ENCODE measurements at places on chromosomes 12 and 14. TPM values are rescaled to one million over a fixed set of nuclear protein-coding genes. Genes with fewer than 3 reads are reported as not detected.
A peak's percentile ranks its signal among the peaks of the same experiment; 100 is the strongest.

DNA sequence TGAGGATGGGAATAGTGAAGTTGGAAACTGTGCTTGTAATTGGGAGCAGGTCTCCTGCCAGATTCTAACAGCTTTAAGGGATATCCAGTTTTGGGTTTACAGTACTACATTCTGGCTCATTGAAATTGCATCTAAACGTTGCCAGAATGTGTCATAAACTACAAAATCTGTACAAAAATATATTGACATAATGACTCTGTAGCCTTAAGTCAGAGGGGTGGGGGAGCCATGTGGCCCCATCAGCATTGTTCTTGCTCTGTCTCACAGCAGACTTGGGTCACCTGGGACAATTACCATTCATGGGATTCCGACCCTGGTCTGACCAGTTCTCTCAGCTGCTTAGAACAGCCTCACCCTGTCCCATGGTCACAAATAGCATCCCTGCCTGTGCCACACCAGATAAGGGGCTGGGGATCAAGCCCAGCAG, 43.3 kb upstream of the MED13L start:
- H3K27ac ChIP-seq, result no peak overlapping the region
- H3K27me3 ChIP-seq, result no peaks in the 10 kb centered on the region
- DNase-seq, result no peak
- H3K4me1 ChIP-seq, result peaks cover 14% of the 10 kb centered on the region

- H3K4me3 ChIP-seq, result no peak overlapping the region
- no peak for DNase-seq
- H3K27ac ChIP-seq, result peak overlapping the region; percentile 33
Observed at GRCh38 chr12:25789541-25789944, 168.9 kb upstream of the RASSF8 start.

Gene PPFIA2
- total RNA-seq, result not detected

- H3K27me3 ChIP-seq, result no peaks in the 10 kb centered on the region
- DNase-seq, result no peak
- no peak overlapping the region for H3K4me3 ChIP-seq
- H3K36me3 ChIP-seq, result no peaks in the 10 kb centered on the region
Observed at GRCh38 chr14:70881549-70882177, 25.6 kb upstream of the PCNX1 start.

DNA sequence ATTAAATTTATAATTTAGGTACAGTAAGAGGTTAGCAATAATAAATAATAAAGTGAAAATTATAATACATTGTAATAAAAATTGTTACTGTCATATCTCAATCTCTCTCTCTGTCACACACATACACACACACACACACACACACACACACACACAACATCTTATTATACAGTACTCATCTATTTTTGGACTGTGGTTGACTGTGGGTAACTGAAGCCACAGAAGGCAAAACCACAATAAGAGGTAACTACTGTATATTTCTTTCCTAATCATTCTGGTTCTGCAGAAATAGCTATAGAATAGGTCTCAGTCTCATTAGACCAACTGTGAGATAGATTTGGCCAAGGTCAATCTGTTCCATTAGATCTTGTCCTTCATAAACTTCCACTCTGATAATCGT, 33.1 kb upstream of the PTPRO start:
- no peaks in the 10 kb centered on the region for H3K4me1 ChIP-seq
- H3K27me3 ChIP-seq, result no peaks in the 10 kb centered on the region
- H3K36me3 ChIP-seq, result no peaks in the 10 kb centered on the region
- H3K4me3 ChIP-seq, result no peak overlapping the region
- H3K27ac ChIP-seq, result no peak overlapping the region

Gene TAMALIN
- 37.5 TPM for total RNA-seq

GRCh38 chr12:21339921-21340320, 5.2 kb upstream of the SLCO1A2 start:
- DNase-seq, result no peak
- no peaks in the 10 kb centered on the region for H3K27me3 ChIP-seq
- H3K4me1 ChIP-seq, result no peaks in the 10 kb centered on the region
- no peaks in the 10 kb centered on the region for H3K36me3 ChIP-seq

DNA sequence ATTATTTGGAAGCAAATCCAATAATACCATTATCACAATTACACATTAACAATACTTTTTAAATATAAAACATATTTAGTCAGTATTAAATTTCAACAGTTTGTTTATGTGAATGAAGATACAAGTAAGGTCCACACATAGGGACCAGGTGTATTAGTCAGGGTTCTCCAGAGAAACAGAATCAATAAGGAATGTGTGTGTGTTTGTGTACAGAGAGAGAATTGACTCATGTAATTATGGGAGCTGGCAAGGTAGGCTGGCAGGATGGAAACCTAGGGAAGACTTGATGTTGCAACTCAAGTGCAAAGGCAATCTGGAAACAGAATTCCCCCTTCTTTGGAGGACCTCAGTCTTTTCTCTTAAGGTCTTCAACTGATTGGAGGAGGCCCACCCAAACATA, 123.2 kb upstream of the OTX2 start:
- DNase-seq, result no peak
- no peak overlapping the region for H3K27ac ChIP-seq
- no peak overlapping the region for H3K4me3 ChIP-seq
- H3K36me3 ChIP-seq, result no peaks in the 10 kb centered on the region

GRCh38 chr12:42857106-42857505, 267.6 kb upstream of the PRICKLE1 start:
- no peaks in the 10 kb centered on the region for H3K36me3 ChIP-seq
- H3K4me3 ChIP-seq, result no peak overlapping the region
- H3K27ac ChIP-seq, result no peak overlapping the region
- H3K27me3 ChIP-seq, result no peaks in the 10 kb centered on the region

Gene FGF23
- 0.10 TPM for total RNA-seq

- DNase-seq, result no peak
- no peaks in the 10 kb centered on the region for H3K27me3 ChIP-seq
- H3K36me3 ChIP-seq, result no peaks in the 10 kb centered on the region
Observed at GRCh38 chr12:50221228-50222008, 54.2 kb upstream of the CERS5 start.

DNA sequence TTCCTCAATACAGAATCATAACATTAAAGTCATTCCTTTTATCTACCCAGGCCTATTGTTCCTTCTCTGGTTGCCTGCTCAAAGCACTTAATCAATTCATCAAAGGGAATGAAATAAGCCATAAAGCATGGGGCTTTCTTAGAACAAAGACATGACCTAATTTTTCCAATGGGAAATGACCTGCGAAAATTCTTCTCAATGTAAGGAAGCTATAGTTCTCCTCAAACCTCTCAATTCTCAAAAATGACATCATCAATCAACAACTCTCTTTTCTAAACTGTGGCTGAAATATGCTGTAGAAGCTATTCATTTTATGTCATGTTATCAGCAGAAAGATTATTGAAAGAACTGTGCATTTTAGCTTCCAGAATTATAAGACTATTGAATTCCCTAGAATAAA, 116.0 kb upstream of the PTPRR start:
- H3K4me1 ChIP-seq, result no peaks in the 10 kb centered on the region
- no peak overlapping the region for H3K27ac ChIP-seq
- no peak overlapping the region for H3K4me3 ChIP-seq
- no peaks in the 10 kb centered on the region for H3K27me3 ChIP-seq

Gene SLC38A4
- 0.59 TPM for total RNA-seq

Gene DCN
- 536 TPM for total RNA-seq
